ENCODE measurements at places on chromosomes 7 and 10.

DNA sequence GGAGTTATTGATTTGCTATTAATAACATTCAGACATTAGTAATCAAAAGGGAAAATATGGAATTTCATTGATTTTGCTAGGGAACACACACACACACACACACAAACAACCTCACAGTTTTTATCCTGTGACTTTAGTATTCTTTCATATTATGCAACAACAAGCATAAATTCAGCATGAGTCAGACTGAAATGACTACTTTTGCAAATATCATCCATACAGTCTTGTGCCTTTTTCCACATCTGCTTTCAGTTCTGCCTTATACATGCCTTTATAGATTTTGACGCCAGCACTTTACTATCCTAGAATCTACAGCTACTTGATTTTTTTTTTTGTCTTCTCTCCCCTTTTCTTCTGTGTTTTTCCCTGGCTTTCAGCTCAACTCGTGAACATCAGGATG lies 975.8 kb upstream of the LRRTM3 start:
- DNase-seq, result no peak

GRCh38 chr7:48244864-48245271 lies 73.6 kb downstream of the ABCA13 start:
- no peak for DNase-seq

DNA sequence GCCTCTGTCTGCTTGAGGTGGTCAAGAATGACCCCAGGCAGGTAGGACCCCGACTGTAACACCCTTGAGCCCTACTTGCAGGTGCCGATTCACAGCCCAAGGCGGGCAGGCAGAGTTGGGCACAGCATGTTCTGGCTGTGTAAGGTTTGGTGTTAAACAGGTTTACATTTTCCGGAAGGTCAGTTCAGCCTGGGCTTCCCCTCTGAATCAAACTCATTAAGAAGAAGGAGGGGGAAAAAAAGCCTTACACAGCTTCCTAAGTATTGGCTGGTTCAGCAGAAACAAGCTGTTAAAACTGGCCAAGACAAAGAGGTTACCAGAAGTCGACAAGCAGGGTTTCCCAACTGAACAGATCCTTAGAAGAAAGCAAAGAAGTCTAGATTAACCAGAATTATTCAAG lies 132.7 kb downstream of the PRPF18 start:
- DNase-seq, result no peak

GRCh38 chr10:93485690-93486089 lies 3.6 kb upstream of the MYOF start:
- no peak for DNase-seq

DNA sequence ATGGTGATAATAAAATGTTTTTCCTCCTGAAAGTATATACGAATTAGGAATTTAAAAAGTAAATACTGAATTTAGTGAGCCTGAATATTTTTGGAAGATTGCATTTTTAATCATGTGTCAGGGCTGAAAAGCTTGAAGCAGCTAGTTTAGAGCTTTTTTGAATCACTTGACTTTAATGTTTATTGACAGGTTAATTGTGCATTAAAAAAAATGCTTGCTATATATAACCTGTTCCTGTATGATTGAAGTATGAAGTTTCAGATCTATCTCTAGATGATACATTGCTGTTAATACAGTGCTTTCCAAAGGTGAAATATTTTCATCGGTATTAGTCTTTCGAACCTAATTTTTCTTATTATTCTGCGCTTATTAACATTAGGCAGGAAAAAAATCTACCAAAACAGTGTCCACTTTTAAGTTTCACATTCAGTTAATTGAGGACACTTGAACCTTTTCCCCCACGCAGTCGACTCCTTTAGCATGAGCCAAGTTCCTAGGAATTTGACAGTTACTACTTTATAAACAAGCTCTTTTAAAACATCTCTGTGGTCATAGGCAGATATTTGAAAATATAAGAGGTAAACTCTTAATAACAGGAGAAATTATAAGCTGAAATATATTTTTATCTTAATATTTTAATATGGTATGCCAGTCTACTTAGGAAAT lies 187.1 kb downstream of the MLLT10 start:
- DNase-seq, result no peak

DNA sequence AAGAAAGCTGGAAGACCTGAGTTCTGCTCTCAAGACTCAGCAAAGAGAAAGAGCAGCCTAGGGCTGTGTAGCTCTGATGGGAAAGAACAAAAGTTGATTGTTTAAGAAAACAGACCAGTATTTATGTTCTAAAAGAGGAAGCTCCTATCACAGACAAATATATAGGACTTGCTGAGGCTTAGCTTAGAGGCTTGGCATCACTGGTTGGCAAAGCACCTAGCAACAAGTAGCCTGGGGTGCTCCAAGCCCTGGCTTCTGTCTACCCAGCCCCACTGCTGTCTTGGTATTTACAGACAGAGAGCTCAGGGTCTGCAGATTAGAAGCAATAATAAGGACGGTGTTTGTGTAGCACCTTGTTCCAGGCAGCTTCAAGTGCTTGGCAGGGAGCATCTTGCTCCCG lies 36.9 kb upstream of the CCDC3 start:
- DNase-seq, result no peak

- no peak for DNase-seq
Observed at GRCh38 chr10:92991513-92991912, 69.1 kb upstream of the CYP26C1 start.

- no peak for DNase-seq
Observed at GRCh38 chr10:69104994-69105790, 17.3 kb downstream of the SRGN start.

- no peak for DNase-seq
Observed at GRCh38 chr7:137147338-137147720, 196.2 kb downstream of the PTN start.

- DNase-seq, result no peak
Observed at GRCh38 chr7:22996470-22996869, 17.5 kb downstream of the HYCC1 start.

DNA sequence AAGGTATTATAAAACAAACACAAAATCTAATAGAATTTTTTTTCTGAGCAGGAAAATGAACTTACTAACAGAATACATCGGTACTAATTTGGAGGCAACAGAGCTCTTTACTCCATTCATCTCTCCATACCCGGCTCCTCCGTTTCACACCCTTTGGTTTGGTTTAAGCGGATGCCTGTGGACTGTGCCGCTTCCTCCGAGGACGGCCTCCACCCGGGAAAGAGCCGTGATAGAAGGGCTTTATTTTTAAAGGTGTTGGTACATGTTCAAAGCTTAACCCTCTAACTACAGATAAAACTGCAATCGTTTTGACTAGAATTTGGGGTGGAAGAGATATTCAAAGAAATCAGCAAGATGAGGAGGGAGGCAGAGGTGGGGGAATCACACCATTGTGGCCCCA lies 1.9 kb downstream of the VIPR2 start:
- no peak for DNase-seq

DNA sequence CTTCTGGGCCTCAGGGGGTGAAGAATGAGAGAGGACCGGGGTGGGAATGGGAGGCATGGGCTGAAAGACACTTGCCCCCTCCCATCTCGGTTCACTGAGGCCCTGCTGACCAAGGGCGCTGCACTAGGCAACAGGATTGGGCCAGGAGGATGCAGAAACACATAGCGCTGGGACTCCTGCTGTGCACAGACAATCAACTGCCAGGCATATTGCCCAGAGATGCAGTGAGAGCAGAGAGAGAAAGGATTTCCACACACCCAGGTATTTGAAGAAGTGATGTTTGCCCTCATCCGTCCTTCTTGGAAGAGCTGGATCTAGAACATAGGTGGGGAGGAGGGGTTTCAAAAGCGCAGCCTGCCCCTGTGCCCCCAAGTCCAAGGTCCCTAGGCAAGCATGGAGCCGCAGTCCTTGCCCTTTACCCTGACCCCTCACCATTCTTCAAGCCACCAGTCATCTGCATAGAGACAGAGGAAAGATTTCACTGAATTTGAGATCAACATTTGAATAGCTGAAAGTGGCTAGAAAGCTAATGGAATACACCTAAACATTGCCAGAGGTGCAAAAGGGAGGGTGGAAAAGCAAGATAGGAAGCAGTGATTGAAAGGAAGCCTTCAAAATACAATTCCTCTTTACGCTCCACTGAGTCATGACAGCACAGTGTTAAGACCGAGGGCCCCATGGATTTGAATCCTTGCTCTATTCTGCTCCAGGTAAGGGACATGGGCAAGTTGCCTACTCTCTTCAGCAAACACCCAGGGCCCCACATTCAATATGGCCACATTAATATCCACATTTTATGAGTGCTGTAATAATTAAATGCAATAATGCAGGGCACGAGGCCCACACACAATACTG lies 44.2 kb upstream of the TNS3 start:
- DNase-seq, result no peak

Data from stimulated activated CD8-positive, alpha-beta memory T cell treated with anti-CD3 and anti-CD28 coated beads, Interleukin-2, amount 100 ng/mL, for 1 hour (primary cell).